ENCODE measurements at places on chromosomes 1 and 21.

- DNase-seq: no peak
These were observed 24.5 kb downstream of the ACOT11 start for GRCh38 chr1:54572542-54572850.

GRCh38 chr1:84370831-84371394 lies 27.4 kb upstream of the DNASE2B start:
- DNase-seq: no peak

DNA sequence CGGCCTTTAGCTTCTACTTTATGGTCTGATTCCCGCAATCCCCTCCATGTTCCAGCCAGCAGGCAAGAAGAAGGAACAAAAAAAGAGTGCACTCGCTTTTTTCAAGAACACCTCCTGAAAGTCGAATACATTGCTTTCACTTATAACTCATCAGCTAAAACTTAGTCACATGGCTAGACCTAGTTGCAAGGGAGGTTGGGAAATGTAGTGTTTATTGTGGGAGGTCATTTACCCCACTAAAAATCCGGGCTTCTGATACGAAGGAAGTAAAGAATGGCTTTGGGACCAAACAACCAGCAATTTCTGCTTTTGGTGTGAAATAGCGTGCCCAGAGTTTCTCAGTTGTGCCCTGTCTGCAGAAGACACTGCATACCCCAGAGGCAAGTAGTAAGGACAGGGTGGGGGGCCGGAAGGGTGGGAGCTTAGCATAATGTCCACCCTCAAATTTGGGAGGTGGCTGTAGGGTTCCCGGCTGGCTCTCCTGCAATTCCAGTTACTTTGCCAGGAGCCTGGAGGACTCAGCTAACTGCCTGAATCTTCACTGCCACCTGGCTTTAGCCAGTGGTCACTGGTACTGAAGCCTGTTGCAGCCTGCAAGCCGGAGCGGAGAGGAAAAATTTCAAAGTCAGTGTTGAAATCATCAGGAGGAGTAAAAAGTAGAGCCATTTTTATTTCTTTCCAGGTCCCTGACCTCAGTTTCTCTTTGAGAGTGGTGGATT lies 57.7 kb upstream of the F3 start:
- no peak for DNase-seq

- no peak for DNase-seq
These were observed 77.8 kb downstream of the C4BPA start for GRCh38 chr1:207181847-207182246.

- no peak for DNase-seq
These were observed 98.2 kb downstream of the PCBP3 start for GRCh38 chr21:45741691-45742090.

DNA sequence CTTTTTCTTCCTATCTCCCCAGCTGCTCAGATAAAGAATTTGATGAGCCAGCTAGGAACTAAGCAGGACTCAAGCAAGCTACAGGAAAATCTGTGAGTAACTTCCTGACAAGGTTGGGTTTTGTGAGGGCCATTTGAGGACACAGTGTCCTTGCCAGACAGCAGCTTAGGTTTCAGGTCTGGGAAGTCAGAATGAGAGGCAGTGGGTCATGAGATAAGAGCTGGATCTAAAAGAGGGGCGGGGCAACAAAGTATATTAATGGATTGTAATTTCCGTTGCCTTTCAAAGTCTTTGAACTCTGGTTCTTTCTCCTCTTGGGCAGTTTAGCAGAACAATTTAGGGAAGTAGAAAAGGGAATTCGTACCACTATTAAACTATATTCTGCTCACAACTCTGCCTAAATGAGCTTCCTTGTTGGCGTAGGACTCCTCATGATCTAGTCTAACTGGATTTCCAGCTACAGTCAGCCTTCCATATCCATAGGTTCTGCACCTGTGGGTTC lies 16.6 kb downstream of the STX12 start:
- no peak for DNase-seq

GRCh38 chr21:36472377-36472776 lies 7.5 kb downstream of the CLDN14 start:
- DNase-seq: no peak

- no peak for DNase-seq
These were observed 470 bp downstream of the TNR start for GRCh38 chr1:175742790-175743459.

- DNase-seq: no peak
These were observed 2.6 kb downstream of the FAAH start for GRCh38 chr1:46396441-46397398.

- DNase-seq: no peak
These were observed 801 bp upstream of the GORAB start for GRCh38 chr1:170530972-170531757.

DNA sequence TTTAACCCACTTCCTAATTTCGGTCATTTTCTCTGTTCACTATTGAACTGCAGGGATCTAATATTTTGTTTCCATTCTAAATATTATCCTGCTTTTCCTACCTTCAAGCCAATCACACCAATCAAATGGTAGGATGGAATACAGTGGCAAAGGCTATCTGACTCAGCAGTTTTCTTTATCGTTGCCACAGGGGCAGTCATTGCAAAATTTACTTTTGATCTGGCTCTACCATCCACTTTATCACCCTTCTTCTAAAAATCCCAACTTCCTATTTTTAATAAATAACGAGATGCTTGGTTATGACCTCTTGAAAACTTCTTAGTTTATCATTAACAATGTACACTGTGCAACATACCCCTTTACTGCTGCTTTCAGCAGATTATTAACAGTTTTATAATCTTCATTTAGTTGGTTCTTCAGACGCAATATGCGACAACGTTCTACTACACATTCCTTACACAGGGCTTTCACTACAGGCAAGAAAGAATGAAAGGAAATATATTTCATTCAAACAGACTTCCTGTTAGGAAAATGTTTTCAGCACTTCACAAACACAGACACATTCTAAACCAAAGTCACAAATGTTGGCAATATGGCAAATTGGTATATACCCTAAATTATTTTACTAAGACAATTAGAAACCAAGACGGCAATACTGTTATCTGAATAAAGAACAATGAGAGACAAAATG lies 52.3 kb upstream of the RAP1GAP start:
- no peak for DNase-seq

DNA sequence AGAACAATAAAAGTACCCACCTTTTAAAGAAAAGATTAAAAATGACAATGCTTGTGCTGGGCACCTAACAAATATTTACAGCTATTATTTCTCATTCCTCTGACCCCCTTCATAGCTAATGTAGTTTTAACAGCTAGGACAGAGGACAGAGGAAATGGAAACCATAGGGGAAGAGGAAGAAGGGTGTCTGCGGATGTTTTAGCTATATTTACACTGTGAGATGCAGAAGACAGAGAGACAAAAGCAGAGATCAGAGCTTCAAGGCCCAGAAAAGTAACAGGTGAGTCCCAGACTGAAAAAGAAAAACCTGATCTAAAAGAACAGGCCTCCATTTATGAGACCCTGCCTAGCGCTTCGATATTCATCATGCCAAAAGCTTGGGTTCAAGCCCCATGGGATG lies 72.0 kb downstream of the ZNF281 start:
- DNase-seq: no peak

- DNase-seq: no peak
These were observed 20.5 kb upstream of the ZNF496 start for GRCh38 chr1:247352175-247352574.

DNA sequence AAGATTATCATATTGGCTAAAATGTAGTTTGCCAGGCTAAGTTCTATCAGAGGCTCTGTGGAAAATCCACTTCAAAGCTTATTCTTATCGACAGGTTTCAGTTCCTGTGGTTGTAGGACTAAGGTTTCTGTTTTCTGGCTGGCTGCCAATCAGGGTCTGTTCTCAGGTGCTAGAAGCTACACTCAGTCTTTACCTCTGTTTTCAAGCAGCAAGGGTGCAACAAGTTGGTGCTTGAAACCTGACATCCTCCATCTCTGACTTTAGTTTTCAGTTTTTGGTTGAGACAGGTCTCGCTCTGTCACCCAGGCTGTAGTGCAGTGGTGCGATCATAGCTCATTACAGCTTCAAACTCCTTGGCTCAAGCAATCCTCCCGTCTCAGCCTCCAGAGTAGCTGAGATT lies 15.3 kb upstream of the TMCO2 start:
- DNase-seq: no peak

GRCh38 chr21:38455403-38455802 lies 42.9 kb downstream of the ERG start:
- DNase-seq: no peak

DNA sequence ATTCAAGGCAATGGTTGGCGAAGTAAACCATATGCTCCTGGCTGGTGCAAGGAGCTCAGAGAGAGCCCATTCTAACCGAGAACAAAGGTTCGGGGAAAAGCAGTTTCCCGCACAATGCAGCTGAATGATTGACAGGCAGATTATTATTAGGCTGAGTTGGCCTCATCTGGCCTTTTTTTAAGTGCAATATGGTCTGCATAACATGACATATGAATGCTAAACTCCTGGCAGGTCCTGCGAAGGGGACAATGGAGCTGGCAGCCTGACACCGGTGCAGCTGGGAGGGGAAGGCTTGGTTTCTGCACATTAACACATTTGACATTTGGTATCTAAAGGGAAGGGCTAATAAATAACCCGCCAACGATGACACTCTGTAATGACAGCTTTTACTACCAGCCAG lies 92.0 kb downstream of the MIS18A start:
- no peak for DNase-seq

DNA sequence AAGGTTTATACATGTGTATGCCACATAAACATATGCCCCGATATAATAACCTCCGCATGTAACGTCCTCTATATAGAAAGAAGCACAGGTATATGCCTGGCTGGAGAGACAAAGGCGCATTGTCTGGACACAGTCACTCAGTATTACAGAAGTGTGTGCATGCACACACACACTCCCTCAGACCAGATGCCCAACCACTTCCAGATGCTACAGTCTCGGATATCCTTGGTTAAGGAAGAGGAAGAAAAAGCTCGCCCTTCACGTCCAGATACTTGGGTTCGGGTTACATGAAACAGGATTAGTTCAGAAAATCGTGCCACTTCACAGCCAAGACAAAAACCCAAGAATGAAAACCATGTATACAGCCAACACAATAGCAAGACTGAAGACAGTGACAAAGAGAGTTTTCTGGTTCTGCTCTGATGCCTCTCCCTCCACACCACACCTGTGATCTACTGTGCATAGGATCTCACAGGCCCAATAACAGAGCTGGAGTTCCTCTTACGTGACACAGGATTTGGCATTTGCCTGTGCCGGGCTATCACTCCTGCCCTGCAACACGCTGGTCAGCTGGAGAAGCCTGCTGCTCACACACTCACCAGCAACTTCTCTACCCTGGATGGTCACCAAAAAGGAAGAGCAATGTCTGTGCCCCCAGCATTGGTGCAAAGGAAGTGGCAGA lies 75.0 kb downstream of the SSBP3 start:
- DNase-seq: no peak

GRCh38 chr1:30146448-30146847 lies 576.9 kb downstream of the MATN1 start:
- DNase-seq: no peak

DNA sequence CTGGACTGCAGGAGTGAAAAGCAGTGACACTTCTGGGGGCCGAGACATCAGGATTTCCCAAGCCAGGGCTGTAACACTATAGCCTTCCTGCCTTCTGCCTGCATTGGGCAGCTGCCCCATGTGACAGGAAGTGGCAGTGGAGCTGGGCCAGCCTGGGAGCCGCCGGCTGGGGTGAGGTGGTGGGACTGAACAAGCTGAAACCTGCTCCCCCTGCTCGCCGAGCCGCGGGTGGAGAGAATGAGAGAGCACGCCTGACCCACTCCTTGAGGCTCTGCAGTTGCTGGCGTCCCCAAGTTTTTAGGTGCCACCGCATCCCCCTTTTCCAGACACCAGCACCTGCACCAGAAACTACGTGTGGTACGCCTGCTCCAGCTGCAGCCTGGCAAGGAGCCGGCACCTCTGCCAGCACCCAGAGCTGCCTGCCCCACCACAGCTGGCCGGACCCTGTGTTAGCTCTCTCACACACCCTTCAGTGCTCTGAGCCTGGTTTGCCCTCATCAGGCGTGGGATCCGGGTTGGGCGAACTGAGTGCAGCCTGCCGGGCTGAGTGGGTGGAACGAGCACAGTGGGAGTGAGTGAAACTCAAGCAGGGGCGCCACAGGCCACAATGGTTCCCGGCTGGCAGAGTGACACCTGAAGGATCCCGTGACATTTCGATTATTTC lies 119.4 kb downstream of the AKT3 start:
- DNase-seq: no peak

- DNase-seq: no peak
These were observed 27.4 kb downstream of the LRRC3 start for GRCh38 chr21:44482581-44483287.

DNA sequence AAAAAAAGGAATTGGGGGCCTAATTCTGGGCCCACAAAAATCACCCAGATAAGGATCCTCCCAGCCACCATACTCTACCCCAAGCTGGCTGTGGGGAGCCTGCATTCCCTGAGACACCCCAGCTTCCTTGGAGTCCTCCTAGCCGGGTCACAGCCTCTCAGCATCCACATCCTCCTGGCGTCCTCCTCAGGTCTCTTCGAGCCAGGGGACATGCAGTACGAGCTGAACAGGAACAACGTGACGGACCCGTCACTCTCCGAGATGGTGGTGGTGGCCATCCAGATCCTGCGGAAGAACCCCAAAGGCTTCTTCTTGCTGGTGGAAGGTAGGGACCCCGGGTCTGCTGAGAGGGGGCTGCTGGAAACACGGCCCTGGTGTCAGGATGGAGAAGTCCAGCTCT lies 64.3 kb downstream of the ALPL start:
- DNase-seq: no peak

DNA sequence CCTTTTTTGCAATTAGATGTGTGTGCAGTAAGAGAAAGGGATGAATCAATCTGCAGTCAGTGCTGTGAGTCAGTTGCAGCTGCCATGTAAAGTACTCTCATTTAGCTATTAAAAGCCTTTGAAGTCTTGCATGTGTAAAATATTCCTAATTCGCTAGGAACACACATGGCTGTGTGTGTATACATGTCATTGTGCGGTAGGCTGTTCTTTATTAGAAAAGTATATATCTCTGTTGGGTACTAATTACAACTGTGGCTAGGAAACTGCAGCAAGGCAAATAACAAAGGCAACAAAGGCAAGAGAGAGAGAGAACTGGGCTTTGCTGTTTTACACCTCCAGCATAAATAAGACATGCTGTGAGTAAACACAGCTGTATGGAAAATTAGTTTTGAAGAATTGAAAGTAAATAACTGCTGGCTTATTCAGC lies 41.7 kb downstream of the EPB41 start:
- no peak for DNase-seq

- no peak for DNase-seq
These were observed 176.8 kb downstream of the DISC1 start for GRCh38 chr1:231803353-231803752.

GRCh38 chr1:40274331-40274730 lies 16.3 kb downstream of the ZMPSTE24 start:
- no peak for DNase-seq

DNA sequence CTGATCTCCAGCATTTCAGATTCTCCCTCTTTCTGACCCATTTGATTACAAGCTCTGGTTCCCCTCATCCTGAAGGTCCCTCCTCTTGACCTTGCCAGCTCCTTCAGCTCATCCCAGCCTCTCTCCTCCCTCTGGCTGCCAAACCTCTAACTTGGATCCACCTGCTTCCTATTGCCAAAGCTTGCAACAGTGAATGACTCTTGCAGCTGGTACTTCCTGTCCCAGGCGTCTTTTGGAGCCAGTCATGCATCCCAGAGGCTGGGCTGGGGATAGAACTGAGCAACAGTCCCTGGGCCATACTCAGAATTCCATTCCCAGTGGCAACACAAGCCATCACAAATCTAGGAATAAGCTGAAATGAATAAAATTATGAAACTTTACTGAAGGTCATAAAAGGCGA lies 27.7 kb upstream of the SPOCD1 start:
- peak; percentile 9 for DNase-seq

- no peak for DNase-seq
These were observed 102.7 kb downstream of the HMGB4 start for GRCh38 chr1:33966346-33967141.

All from LoVo (cell line).